Sigmoid colon (tissue), 7 donors: ENCODE measurements at places on chromosomes 13 and 19. TPM values are rescaled to one million over a fixed set of nuclear protein-coding genes. Genes with fewer than 3 reads are reported as not detected.

GPR4 gene
- total RNA-seq, result 0.99 TPM

CCDC61 gene
- 5.4 TPM for total RNA-seq

WDR88 gene
- not detected for total RNA-seq

ZNF829 gene
- 5.6 TPM for total RNA-seq

KANK3 gene
- total RNA-seq, result 6.5 TPM

TMEM238 gene
- total RNA-seq, result 0.54 TPM

DCT gene
- total RNA-seq, result 1.4 TPM

ALG11 gene
- 19.3 TPM for total RNA-seq

ARL11 gene
- 0.54 TPM for total RNA-seq

ZNF600 gene
- 9.2 TPM for total RNA-seq

FPR1 gene
- total RNA-seq, result 5.0 TPM

SYT3 gene
- total RNA-seq, result 0.28 TPM

SYNE4 gene
- 0.82 TPM for total RNA-seq

NR2F6 gene
- 21.6 TPM for total RNA-seq

POLR1G gene
- total RNA-seq, result 3.6 TPM

ELL gene
- total RNA-seq, result 7.1 TPM

ZNF382 gene
- total RNA-seq, result 13.2 TPM

PAK4 gene
- 27.1 TPM for total RNA-seq

LPAR6 gene
- 14.4 TPM for total RNA-seq

FAM216B gene
- total RNA-seq, result not detected

NLRP9 gene
- total RNA-seq, result not detected

ZNF699 gene
- 23.7 TPM for total RNA-seq

TMEM86B gene
- 3.6 TPM for total RNA-seq

INAFM1 gene
- 8.6 TPM for total RNA-seq

PRTN3 gene
- not detected for total RNA-seq

RPL18A gene
- 1,686 TPM for total RNA-seq

AXL gene
- total RNA-seq, result 92.4 TPM

ACER1 gene
- not detected for total RNA-seq

CDC37 gene
- total RNA-seq, result 129 TPM

MBD3L3 gene
- total RNA-seq, result not detected

PTBP1 gene
- total RNA-seq, result 94.5 TPM

SMIM17 gene
- total RNA-seq, result 0.68 TPM

CD209 gene
- 1.4 TPM for total RNA-seq

DBP gene
- 14.1 TPM for total RNA-seq

CNN1 gene
- total RNA-seq, result 3,058 TPM

MPND gene
- total RNA-seq, result 13.3 TPM

PKN1 gene
- total RNA-seq, result 88.4 TPM

HCN2 gene
- 0.55 TPM for total RNA-seq

TJP3 gene
- 2.8 TPM for total RNA-seq

EFNB2 gene
- 15.0 TPM for total RNA-seq

RFXAP gene
- 8.3 TPM for total RNA-seq

EHD2 gene
- 184 TPM for total RNA-seq

TICAM1 gene
- 3.9 TPM for total RNA-seq

TUBA3C gene
- not detected for total RNA-seq

NXNL1 gene
- not detected for total RNA-seq

NLRP5 gene
- total RNA-seq, result not detected

SIGLEC5 gene
- 0.36 TPM for total RNA-seq
